ENCODE measurements at places on chromosomes 6 and 20.
A peak's percentile ranks its signal among the peaks of the same experiment; 100 is the strongest.

DNA sequence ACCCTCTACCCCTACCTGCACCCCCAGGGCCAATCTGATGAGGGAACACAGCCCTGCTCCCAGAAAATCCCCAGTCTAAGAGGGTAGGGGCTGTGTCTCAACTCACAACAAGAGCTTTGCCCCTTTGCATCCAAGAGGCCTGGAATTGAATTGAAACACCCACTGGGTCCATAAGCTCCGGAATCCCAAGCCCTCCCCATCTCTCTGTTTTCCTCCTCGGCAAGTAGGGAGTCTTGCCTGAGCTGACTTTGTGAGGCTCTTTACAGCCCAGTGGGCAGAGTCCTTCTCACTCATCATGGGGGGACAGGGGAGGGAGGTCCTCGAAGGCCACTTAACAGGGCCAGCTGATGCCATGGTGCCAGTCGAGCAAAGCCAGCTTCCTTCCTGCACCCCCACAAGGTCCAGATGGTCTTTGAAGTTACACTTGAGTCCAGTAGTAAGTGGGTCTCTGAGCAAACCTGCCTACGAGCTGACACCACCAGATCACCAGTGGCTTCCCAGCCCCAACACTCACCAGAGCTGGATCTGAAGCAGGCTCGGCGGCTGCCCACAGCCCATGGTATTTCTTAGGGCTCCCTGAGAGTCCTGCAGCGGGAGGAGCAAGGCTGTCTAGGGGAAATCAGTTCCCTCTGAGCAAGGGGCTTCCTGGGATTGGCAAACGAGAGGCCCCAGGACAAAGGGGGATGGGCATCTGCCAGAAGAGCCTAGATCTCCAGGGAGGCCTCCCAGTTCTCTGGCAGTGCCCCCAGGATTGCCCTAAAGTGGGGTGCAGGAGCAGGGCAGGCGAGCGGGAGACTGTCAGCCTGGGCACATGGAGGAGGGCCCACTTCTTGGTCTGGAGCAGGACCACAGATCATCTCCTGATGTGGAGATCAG, 144.5 kb downstream of the VEGFA start:
- DNase-seq = no peak

GRCh38 chr20:50911030-50911429, 20.2 kb downstream of the ADNP start:
- DNase-seq = peak; percentile 85

GRCh38 chr6:7587631-7588100, 2.3 kb upstream of the SNRNP48 start:
- peak; percentile 62 for DNase-seq

GRCh38 chr6:1894954-1895353, 285.2 kb downstream of the FOXC1 start:
- DNase-seq = no peak

DNA sequence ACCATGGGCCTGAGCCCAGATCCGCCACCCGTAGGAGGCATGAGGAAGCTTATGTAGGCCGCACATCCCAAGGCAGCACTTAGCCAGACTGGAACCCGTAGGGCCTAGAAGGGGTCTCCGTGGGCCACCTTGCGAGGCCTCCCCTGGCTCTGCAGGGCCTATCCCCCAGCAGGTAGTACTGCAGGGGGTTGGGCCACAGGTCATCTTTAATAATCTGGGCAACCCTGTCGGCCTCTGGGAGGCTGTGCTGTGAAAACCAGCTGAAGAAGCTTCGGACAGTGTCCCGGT, 18.5 kb downstream of the PLAGL2 start:
- no peak for DNase-seq

DNA sequence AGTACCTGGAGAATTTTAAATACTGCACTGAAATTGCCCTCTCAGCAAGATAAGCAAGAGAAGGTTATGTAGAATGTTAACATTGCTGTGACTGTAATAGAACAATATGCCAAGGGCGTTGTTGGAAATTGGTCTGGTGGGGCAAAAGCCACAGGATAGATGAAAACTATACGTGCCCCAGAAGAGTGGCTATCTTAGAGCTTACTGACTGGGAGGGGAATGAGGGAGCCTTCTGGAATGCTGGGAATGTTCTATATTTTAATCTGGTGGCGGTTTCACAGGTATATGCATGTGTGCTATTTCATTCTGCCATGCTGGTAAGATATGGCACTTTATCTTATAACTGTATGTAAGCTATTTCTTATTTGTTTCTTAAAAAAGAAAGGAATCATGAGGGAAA, 35.2 kb upstream of the YWHAB start:
- DNase-seq = no peak

GRCh38 chr6:157229132-157229618, 94.1 kb downstream of the TMEM242 start:
- DNase-seq = no peak

DNA sequence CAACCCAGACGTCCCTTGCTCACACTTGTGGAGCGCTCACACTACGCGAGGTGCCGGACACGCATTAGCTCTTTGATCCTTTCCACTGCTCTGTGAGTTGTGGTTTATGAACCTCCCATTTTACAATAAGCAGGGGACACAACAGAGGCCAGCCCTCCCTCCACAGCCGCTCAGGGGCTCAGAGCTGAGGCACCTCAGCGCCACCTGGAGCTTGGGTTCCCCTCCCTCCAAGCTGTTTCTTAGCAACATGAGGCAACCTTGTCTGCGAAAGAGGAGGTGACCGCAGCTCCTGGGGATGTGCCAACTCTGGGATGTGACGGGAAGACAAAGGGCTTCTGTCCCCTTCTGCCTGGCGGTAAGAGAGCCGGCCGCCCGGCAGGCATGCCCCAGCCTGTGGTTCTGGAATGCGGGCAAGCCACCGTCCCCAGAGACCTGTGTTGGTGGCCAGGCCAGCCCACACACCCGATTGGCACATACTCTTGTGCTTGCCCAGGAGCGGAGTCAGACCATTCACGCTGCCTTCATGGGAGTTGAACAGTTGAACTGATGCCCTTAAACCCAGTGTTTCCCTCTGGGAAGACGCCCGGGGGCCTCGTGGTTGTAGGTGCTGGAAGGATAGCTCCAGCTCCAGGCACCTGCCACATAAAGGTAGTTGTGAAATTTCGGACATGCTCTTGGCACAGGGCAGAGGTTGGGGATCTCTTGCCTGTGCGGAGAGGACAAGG, 44.5 kb downstream of the RBM38 start:
- DNase-seq = no peak

- no peak for DNase-seq
Observed at GRCh38 chr6:142935553-142936517, 9.1 kb downstream of the HIVEP2 start.

DNA sequence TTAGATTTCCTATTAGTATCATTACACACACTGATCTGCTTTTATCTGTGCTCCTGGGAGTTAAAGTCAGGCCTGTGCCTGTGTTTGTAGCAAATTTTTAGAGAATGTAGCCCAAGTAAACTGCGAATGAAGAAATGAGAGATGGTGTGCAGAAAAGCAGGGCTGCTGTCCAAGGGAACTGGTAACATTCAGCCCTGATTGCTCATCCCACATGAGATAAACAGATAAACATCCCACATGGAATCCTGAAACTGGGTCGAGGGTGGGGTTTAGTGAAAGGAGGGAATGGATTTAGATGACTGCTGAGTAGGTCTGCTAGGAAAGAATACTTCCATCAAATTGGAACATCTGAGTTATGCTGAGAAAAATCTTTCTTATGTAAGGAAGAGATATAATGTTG, 69.1 kb downstream of the GRIK2 start:
- DNase-seq = peak; percentile 57

Data from EL (cell line).